H9 (cell line): ENCODE measurements at places on chromosomes 4 and X. TPM values are rescaled to one million over a fixed set of nuclear protein-coding genes. Genes with fewer than 3 reads are reported as not detected.

Gene JAKMIP1
- total RNA-seq = 1.3 and 1.5 TPM in 2 replicates

Gene CSAG1
- total RNA-seq = not detected in 2 replicates

Gene LRP2BP
- 0.20 and 0.46 TPM in 2 replicates for total RNA-seq

Gene RNF150
- total RNA-seq = 3.7 and 4.4 TPM in 2 replicates

Gene DDIT4L
- total RNA-seq = 2.1 TPM in 2 replicates

Gene F8A2
- not detected in 2 replicates for total RNA-seq

Gene SLC6A8
- total RNA-seq = 229 and 231 TPM in 2 replicates

Gene IL21
- not detected in 2 replicates for total RNA-seq

Gene TNMD
- 1.3 and 1.7 TPM in 2 replicates for total RNA-seq

Gene FAM9A
- total RNA-seq = not detected in 2 replicates

Gene MAGEA9B
- total RNA-seq = 0.31 TPM in 1 of 2 replicates, not detected in the other

Gene CTAG1A
- not detected in 2 replicates for total RNA-seq

Gene DUX4
- not detected in 2 replicates for total RNA-seq

Gene ACSL4
- total RNA-seq = 36.9 and 41.6 TPM in 2 replicates
